T-cell (primary cell): ENCODE measurements at places on chromosomes 2 and 18.

DNA sequence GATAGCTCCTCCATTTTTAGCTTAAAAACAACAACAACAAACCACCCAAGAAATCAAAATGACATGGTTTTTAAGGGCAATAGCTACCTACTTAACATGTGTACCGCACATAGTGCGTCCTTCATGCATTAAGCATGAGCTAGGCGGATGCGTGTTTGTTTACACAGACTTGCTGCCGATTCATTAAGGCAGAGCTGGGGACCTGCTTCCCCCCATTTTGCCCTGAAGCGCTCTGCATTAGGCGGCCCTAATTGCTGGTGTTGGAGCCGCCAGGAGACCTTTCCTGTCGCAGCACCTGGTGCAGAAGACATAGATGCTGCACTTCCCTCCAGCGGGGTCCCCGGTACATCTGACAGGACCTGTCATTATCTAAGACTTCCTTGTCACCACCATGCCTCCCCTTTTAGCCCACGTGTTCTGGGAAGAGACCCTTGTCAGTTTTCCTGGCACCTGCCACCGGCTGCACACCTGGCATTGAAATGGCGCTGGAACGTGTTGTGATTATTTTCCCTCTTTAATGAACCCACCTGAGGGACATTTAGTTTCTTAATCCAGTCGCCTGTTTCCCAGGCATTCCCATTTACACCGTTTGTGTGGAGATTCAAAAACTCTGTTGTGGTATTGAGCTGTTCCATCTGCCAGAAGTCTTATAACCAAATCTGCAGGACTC, 261.1 kb upstream of the RAB12 start:
- H3K4me1 ChIP-seq, result no peaks in the 10 kb centered on the region
- H3K27ac ChIP-seq, result no peak overlapping the region

GRCh38 chr2:153606623-153607022, 128.1 kb upstream of the RPRM start:
- H3K36me3 ChIP-seq, result no peaks in the 10 kb centered on the region
- H3K4me1 ChIP-seq, result no peaks in the 10 kb centered on the region
- no peak for DNase-seq

DNA sequence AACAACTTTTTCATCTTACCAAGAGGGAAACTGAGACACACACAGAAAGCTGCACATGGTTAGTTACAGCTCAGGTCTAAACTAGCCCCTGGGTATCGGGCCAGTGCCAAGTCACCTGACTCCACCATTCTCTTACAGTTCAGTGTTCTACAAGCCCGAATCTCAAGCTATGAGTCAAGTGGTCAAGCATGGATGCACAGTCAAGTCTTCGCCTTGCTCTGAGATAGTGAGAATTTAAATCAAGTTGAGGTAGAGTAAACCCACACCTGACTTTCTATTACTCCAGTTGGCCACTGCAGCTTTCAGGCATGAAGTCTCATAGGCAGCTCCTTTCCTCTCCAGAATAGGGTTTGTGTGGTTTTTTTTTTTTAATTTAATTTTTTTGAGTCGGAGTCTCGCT, 34.5 kb upstream of the ARL5A start:
- H3K27me3 ChIP-seq, result peaks cover 3% of the 10 kb centered on the region
- no peak overlapping the region for H3K4me3 ChIP-seq
- no peaks in the 10 kb centered on the region for H3K4me1 ChIP-seq

DNA sequence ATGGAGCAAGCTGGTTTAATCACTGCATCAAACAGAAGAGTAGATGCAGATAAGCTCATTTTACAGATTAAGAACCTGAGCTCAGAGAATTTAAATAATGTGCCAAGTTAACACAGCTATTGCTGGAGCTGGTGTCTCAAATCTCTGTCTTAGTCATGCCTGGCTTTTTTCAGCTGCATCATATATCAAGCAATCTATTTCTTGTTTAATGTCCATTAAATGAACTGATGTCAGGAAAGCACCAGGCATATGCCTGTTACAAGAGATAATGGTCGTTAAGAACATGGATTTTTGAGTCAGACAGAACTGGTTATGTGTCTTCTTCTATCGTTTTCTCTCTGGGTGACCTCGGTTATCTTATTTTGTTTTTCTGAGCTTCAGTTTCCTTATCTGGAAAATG, 59.8 kb upstream of the AQP4 start:
- no peak overlapping the region for H3K4me3 ChIP-seq
- no peaks in the 10 kb centered on the region for H3K4me1 ChIP-seq
- no peaks in the 10 kb centered on the region for H3K27me3 ChIP-seq
- DNase-seq, result no peak
- H3K27ac ChIP-seq, result no peak overlapping the region

DNA sequence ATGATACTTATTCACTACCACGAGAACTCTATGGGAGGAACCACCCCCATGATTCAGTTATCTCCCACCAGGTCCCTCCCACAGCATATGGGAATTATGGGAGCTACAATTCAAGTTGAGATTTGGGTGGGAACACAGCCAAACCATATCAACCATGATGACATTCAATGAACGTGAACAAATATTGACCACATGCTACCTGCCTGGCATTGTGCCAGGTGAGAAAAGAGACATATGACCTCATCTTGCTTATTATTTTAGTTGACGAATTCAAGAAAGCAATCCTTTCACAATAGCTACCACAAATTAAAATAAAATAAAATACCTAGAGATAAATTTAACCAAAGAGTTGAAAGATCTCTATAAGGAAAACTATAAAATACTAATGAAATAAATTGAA, 286.5 kb upstream of the CRIM1 start:
- no peak overlapping the region for H3K4me3 ChIP-seq
- H3K4me1 ChIP-seq, result no peaks in the 10 kb centered on the region

DNA sequence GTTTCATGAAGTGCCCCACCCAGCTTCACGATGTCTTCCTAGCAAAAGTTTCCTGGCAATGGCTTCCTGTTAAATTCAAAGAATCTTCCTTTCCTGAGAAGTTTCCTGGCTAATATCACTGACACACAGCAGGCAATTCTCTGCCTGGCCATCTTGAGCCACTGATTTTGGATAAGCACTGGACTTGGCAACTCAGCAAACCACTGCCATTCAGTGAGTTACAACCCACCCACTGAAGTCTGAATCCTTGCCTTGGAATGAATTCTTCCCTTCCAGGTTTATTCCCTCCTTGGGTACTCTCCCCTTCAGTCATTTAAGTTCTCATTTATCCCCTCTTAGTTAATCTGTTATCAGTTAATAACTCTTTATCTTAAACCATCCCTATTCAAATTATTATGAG, 426.0 kb downstream of the MBD2 start:
- no peaks in the 10 kb centered on the region for H3K4me1 ChIP-seq
- no peaks in the 10 kb centered on the region for H3K36me3 ChIP-seq
- H3K4me3 ChIP-seq, result no peak overlapping the region
- H3K27me3 ChIP-seq, result no peaks in the 10 kb centered on the region
- DNase-seq, result no peak

- H3K4me3 ChIP-seq, result no peak overlapping the region
- H3K27me3 ChIP-seq, result no peaks in the 10 kb centered on the region
- DNase-seq, result no peak
- peaks cover 6% of the 10 kb centered on the region for H3K4me1 ChIP-seq
Observed at GRCh38 chr2:206562375-206562774, 79.9 kb upstream of the FAM237A start.

DNA sequence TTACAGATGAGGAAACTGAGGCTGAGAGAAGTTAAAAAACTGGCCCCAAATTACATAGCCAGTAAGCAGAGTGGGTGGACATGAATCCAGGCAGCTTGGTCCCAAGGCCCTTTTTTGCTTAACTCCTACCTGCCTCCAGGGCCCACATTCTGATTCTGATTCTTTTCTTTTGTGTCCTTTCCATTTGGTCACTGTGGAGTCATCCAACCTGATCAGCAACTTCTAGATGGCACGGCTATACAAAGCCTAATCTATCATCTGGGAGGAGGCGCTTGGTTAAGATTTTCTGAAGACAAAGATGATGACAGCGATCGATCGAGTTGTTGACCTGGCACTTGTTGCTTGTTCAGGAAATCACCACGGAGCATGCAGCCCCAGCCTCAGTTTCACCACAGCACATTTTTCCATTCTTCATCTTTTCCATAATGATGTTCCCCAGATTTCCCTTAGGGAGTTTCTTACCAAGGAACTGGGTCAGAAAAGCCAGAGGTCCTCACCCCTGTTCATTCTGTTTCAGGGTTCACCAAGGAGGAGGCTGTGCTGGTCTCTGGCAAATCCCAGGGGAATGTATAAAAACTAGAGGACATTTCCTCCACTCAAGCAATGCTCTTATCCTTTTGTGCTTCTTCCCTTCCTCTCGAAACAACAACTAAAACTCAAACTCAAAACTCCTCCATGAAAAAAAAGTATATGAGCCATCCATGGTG, 6.9 kb upstream of the IGFBP2 start:
- H3K4me1 ChIP-seq, result no peaks in the 10 kb centered on the region
- no peak for DNase-seq
- no peak overlapping the region for H3K27ac ChIP-seq
- no peak overlapping the region for H3K4me3 ChIP-seq

DNA sequence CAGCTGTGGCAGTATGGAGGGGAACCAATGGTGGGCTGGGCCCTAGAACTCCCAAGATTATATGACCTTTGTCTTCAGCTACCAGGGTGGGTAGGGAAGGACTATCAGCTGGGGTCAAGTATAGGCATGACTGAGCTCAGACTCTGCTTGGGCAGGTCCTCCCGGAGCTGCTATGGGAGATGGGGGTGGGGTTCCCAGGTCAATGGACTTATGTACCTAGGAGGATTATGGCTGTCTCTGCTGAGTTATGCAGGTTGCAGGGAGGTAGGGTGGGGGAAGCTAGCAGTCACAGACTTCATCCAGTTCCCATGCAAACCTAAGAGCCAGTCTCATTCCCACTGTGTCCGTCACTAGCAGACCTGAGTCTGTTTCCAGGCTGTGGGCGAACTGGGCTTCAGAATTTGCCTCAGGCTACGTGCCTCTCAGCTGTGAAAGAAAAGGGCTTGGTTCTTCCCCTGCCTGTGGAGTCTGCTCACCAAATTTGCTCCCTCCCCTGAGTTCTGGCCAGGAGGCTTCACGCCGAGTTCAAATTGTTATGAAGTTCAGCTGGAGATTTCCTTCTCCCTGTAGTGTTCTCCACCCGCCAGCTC, 985.8 kb upstream of the NRXN1 start:
- H3K4me3 ChIP-seq, result no peak overlapping the region
- no peak for DNase-seq
- H3K27ac ChIP-seq, result no peak overlapping the region
- no peaks in the 10 kb centered on the region for H3K27me3 ChIP-seq

DNA sequence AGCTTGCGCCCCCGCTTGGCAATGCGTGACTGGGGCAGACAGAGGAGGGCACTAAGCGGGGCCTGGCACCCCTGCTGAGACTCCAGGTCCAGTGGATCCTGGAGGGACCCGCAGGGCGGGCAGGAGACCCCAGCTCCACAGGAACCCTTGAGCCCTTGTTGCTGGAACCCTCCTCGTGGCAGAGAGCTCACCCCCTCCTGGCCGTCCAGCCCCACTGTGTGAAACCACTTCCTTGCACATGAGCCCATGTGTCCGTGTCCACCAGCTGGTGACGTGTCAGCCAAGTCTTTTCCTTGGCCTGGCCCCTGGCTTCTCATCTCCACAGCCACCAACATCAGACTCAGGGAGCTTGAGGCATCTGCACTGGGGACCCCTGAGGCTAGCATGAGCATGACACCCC, 38.0 kb downstream of the BIN1 start:
- no peak for DNase-seq
- H3K4me1 ChIP-seq, result peaks cover 68% of the 10 kb centered on the region
- H3K27me3 ChIP-seq, result no peaks in the 10 kb centered on the region
- no peak overlapping the region for H3K4me3 ChIP-seq

DNA sequence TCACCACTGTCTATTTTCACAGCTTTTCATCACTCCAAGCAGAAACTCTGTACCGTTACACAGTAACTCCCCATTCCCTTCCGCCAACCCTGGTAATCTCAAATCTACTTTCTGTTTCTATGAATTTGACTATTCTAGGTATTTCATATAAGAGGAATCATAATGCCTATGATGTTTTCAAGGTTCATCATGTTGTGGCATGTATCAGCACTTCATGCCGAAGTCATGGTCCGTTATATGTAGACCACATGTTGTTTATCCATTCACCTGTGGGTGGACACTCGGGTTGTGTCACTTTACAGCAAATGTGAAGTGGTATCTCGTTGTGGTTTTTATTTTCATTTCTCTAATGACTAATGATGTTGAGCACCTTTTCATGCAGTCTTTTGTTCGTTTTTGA, 21.6 kb downstream of the CPSF3 start:
- H3K36me3 ChIP-seq, result peaks cover 8% of the 10 kb centered on the region
- H3K27ac ChIP-seq, result no peak overlapping the region
- no peak overlapping the region for H3K4me3 ChIP-seq
- no peaks in the 10 kb centered on the region for H3K27me3 ChIP-seq
